ENCODE measurements at places on chromosomes 1 and 21. TPM values are rescaled to one million over a fixed set of nuclear protein-coding genes. Genes with fewer than 3 reads are reported as not detected.

DNA sequence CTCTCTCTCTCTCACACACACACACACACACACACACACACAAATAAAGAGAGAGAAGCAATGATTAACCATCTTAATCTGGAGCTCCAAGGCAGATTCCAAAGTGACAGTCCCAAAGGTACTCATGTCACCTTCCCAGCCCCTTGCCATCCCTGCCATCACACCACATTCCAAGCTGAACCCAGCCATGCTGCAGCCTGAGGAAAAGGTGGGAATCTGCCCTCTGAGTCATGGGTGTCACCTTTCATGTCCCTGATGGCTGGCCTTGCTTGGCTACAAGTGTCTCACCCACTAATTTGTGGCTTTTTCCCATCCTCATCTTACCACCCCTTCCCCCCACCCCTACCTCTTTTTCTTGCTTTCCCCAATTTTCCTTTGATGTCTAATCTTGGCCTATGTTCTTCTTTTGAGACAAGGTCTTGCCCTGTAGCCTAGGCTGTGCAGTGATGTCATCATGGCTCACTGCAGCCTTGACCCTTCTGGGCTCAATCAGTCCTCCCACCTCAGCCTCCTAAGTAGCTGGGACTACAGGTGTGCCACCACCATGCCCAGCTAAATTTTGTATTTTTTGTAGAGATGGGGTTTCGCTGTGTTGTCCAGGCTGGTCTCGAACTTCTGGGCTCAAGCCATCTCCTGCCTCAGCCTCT lies 3.2 kb downstream of the ANXA9 start:
- H3K27me3 ChIP-seq, result no peaks in the 10 kb centered on the region
- H3K27ac ChIP-seq, result no peak overlapping the region

TCEA3 gene
- not detected for total RNA-seq

DNA sequence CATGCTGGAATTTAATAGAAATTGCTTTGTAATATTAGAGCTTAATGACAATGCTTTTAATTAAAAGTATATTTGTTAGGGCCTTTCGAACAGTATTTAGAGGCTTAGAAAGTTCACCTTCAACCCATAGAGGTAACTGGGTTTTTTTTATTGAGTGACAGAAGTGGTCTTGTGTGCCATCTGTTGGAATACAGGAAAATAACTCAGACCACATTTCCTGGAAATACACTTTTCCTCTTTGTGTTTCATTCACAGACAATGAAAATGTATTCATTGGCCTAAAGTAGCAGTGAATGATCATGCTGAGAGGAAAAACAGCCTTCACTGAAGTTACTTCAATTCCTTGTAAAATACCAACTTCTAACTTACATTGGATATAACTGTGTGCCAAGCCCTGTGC lies 83.6 kb upstream of the L1TD1 start:
- no peak overlapping the region for H3K27ac ChIP-seq
- H3K27me3 ChIP-seq, result no peaks in the 10 kb centered on the region
- H3K36me3 ChIP-seq, result no peaks in the 10 kb centered on the region

- no peaks in the 10 kb centered on the region for H3K27me3 ChIP-seq
- H3K27ac ChIP-seq, result no peak overlapping the region
- H3K36me3 ChIP-seq, result no peaks in the 10 kb centered on the region
- H3K4me1 ChIP-seq, result no peaks in the 10 kb centered on the region
- H3K4me3 ChIP-seq, result no peak overlapping the region
These were observed 72.2 kb upstream of the LYST start for GRCh38 chr1:235938709-235939479.

DNA sequence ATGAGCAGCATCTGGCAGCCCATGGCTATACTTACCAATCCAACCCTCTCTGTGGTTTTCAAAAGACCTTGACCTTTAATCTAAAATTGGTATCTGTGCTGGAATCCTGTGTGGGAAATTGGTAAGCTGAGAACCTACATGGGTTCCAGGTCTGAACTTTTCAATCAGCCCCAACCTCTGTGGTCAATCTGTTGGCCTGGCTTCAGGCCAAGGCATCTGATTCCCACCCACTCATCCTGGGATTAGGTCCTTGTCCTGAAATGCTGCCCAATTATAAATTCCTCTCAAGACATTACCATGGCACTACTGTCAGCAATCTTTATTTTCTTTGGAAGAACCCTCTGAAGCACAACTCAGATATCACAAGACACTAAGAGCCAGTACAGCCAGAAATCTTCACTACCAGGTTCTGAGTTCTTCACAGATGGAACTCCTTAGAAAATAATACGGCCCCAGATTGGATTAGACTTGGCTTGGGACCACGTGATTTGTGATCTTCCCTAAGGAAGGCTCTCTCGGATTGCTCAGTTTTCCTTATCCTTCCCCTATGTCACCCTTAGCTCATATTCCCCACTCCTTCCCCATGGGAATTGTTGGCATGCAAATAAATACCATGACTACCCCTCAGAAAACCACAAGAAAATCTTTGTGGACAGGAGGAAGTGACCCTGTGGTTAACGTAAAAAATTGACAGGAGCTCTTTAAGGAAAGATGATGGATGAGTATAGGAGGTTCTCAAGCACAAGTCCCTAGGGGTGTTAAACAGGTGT lies 207.9 kb upstream of the ST6GALNAC5 start:
- no peaks in the 10 kb centered on the region for H3K4me1 ChIP-seq
- H3K4me3 ChIP-seq, result no peak overlapping the region
- no peak for DNase-seq
- H3K27me3 ChIP-seq, result no peaks in the 10 kb centered on the region
- H3K27ac ChIP-seq, result no peak overlapping the region

SLC16A4 gene
- 0.94 TPM for total RNA-seq

- H3K27ac ChIP-seq, result no peak overlapping the region
- no peak for DNase-seq
- peaks cover 3% of the 10 kb centered on the region for H3K36me3 ChIP-seq
- H3K4me3 ChIP-seq, result no peak overlapping the region
These were observed 39.0 kb upstream of the TADA1 start for GRCh38 chr1:166915042-166915441.

DNA sequence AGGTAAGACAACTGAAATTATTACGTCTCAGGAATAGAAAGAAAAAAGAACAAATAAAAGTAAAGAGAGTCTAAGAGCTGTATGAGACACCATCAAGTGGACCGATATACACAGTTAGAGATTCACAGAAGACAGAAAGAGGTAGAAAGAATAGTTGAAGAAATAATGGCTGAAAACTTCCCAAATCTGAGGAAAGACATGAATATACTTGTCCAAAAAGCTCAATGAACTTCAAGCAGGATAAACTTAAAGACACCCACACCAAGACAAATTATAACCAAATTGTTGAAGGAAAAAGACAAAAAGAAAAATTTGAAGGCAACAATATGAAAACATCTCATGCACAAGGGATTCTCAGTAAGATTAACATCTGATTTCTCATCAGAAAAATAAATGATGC lies 19.6 kb upstream of the WNT3A start:
- H3K27ac ChIP-seq, result no peak overlapping the region
- H3K4me1 ChIP-seq, result no peaks in the 10 kb centered on the region
- no peaks in the 10 kb centered on the region for H3K36me3 ChIP-seq
- no peak overlapping the region for H3K4me3 ChIP-seq
- DNase-seq, result no peak

GRCh38 chr1:9179463-9180110 lies 50.7 kb upstream of the GPR157 start:
- no peak overlapping the region for H3K27ac ChIP-seq
- peaks cover 15% of the 10 kb centered on the region for H3K4me1 ChIP-seq
- peaks cover 27% of the 10 kb centered on the region for H3K27me3 ChIP-seq
- peak overlapping the region; percentile 93 for H3K4me3 ChIP-seq

DNA sequence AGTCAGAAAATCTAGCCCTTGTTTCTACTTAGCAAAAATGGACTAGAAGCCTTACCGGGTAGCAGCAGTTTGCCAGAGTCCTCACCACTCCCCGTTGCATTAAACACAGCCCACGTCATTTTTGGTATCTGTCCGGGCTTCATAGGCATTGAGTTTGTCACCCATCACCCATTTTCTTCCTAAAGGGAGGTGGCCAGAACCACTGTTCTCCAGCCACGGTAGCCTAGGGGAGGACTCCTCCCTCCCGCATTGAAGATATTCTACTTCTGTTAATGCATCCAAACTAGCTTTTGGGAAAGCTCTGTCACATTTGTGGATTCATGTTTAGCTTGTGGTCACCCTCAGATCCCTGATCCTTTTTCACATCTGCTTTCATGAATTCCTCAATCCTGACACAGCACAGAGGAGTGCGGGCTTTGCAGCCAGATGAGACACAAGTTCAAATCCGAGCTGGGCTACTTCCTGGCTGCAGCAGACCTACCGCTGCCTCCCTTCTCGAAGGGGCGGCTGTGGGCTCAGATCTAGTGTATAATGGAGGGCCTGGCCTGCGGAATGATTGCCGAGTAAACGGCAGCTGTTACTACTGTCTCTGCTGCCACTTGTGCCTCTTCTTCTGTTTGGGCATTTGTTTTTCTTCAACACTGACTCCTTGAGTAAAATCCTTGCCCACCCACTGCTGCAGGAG lies 63.2 kb upstream of the EFHD2 start:
- no peaks in the 10 kb centered on the region for H3K4me1 ChIP-seq
- no peaks in the 10 kb centered on the region for H3K36me3 ChIP-seq
- H3K27me3 ChIP-seq, result no peaks in the 10 kb centered on the region

DNA sequence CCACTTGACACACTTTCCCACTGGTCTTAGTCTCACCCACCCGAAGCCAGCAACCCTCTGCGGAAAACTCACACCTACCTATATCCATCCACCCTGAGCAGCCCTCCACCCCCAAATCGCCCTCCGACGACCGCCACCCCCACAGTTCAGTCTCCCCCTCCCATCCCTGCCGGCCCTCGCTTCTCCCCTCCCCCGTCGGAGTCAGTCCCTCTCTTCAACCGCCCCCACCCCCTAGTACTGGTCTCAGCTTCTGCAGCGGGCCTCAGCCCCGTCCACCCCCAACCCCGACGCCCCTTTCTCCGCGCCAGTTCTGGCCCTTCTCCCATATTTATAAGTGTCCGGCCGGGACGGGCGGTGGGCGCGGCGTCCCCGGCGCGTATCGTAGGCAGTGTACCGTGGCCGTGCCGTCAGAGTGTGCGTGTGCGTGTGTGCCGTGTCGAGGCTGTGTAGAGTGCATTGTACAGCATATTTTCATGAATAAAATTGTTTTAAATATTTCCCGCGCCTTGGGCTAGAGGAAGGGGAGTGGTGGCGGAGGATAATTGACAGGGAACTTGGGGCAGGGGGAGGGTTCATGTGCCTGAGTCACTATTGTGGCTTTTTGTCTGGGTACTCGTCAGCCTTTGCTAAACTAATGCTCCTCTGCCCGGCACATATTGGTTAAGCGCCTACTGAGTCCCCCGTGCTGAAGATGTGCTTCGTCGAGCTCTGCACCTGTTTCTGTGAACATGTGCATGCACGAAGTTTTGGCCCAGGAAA lies 22.0 kb downstream of the FOXO6 start:
- peaks cover 65% of the 10 kb centered on the region for H3K27me3 ChIP-seq
- no peaks in the 10 kb centered on the region for H3K36me3 ChIP-seq
- H3K4me3 ChIP-seq, result peak overlapping the region; percentile 86

- no peaks in the 10 kb centered on the region for H3K27me3 ChIP-seq
- no peaks in the 10 kb centered on the region for H3K4me1 ChIP-seq
- H3K27ac ChIP-seq, result no peak overlapping the region
- no peak overlapping the region for H3K4me3 ChIP-seq
- DNase-seq, result no peak
These were observed 43.6 kb upstream of the RCOR3 start for GRCh38 chr1:211215577-211215976.

GRCh38 chr1:10530281-10530740 lies 55.6 kb downstream of the PEX14 start:
- H3K27ac ChIP-seq, result peak overlapping the region; percentile 76
- peak overlapping the region; percentile 36 for H3K4me3 ChIP-seq
- H3K4me1 ChIP-seq, result peaks cover 44% of the 10 kb centered on the region
- peak; percentile 91 for DNase-seq
- no peaks in the 10 kb centered on the region for H3K36me3 ChIP-seq
